Naive B cell (primary cell): ENCODE measurements at places on chromosomes 16 and 17. TPM values are rescaled to one million over a fixed set of nuclear protein-coding genes. Genes with fewer than 3 reads are reported as not detected.

The SRR gene
- polyA plus RNA-seq, result 23.5 TPM

The CYTH1 gene
- 205 TPM for polyA plus RNA-seq

The CCL7 gene
- polyA plus RNA-seq, result not detected

The TBC1D3K gene
- not detected for polyA plus RNA-seq

DNA sequence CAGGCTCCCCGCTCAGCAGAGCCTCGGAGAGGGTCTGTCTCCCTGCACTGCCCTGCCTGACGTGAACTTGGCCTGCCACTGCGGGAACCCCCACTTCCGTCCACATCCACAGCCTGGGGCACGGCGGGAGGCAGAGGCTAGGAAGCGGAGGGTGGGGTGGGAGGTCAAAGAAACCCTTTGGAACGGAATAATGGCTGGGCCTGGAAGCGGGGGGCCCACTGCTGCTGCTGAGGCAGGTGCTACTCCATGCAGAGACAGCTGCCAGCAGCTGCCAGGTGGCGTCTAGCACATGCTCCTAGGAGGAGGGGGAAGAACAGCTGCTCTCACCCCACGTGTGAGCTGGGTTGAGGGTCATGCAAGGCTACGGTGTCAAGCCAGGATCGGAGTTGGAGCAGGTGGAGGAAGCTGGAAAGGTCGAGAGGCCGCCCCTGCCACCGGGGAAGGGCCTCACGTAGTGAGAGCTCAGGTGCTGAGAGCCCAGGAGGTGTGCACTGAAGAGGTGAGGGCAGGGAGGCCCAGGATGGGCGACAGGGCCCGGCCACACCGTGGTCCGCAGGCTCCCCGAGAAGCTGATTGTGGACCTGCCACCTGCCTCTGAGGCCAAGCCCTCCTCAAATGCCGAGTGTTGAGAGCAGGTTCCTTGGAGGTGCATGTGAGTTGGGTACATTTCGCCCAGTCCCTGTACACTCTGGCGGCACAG, 9.8 kb downstream of the FSCN2 start:
- no peak overlapping the region for H3K27ac ChIP-seq
- H3K27me3 ChIP-seq, result peaks cover 23% of the 10 kb centered on the region
- DNase-seq, result no peak

DNA sequence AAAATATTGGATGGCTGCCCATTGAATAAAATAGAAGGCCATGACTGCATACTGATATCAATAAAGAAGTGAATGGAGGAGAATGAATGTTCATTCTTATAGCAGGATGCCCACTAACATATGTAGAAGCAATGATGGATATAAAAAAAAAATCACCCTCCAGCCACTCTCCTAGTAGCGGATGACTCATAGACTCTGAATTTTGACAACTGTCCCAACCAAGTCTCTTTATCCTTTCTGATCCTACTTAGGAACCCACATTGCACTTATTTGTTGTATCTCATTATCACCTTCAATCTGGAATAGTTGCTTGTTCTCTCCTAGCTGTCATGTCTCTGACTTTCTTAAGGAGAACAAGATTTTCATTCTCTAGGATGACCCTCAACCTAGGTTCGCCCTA, 429.9 kb downstream of the HS3ST3B1 start:
- H3K36me3 ChIP-seq, result no peaks in the 10 kb centered on the region
- no peaks in the 10 kb centered on the region for H3K4me1 ChIP-seq
- H3K27me3 ChIP-seq, result peaks cover 21% of the 10 kb centered on the region
- no peak overlapping the region for H3K27ac ChIP-seq
- no peak overlapping the region for H3K4me3 ChIP-seq

The PITPNM3 gene
- polyA plus RNA-seq, result not detected

- no peaks in the 10 kb centered on the region for H3K27me3 ChIP-seq
- no peak for DNase-seq
- H3K4me3 ChIP-seq, result no peak overlapping the region
- H3K27ac ChIP-seq, result no peak overlapping the region
Observed at GRCh38 chr16:27531186-27531585, 18.5 kb downstream of the GTF3C1 start.

- H3K4me3 ChIP-seq, result no peak overlapping the region
- H3K4me1 ChIP-seq, result peaks cover 43% of the 10 kb centered on the region
- DNase-seq, result no peak
- H3K27me3 ChIP-seq, result no peaks in the 10 kb centered on the region
- no peaks in the 10 kb centered on the region for H3K36me3 ChIP-seq
- no peak overlapping the region for H3K27ac ChIP-seq
Observed at GRCh38 chr17:29640981-29641642, 18.4 kb upstream of the CORO6 start.

The CCL17 gene
- not detected for polyA plus RNA-seq
